ENCODE measurements at places on chromosomes 6 and 20.

DNA sequence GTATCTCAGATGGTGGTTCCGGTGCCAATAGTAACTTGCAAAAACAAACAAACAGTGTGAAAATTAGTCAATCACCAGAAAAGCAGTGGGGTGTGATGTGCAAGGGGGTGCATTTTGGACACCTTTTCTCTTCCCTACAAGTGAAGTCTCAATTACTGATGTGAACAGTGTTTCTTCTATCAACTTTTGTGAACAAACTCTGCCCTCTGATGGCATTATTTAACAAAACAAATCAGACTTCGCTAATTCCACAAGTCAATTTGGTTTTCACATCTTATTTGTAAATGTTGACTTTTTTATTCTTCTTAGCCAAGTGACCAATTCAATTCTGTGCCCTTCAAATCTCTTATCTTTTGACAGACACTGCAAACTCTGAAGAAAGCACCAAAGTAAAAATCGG, 212.2 kb downstream of the UST start:
- DNase-seq = no peak

DNA sequence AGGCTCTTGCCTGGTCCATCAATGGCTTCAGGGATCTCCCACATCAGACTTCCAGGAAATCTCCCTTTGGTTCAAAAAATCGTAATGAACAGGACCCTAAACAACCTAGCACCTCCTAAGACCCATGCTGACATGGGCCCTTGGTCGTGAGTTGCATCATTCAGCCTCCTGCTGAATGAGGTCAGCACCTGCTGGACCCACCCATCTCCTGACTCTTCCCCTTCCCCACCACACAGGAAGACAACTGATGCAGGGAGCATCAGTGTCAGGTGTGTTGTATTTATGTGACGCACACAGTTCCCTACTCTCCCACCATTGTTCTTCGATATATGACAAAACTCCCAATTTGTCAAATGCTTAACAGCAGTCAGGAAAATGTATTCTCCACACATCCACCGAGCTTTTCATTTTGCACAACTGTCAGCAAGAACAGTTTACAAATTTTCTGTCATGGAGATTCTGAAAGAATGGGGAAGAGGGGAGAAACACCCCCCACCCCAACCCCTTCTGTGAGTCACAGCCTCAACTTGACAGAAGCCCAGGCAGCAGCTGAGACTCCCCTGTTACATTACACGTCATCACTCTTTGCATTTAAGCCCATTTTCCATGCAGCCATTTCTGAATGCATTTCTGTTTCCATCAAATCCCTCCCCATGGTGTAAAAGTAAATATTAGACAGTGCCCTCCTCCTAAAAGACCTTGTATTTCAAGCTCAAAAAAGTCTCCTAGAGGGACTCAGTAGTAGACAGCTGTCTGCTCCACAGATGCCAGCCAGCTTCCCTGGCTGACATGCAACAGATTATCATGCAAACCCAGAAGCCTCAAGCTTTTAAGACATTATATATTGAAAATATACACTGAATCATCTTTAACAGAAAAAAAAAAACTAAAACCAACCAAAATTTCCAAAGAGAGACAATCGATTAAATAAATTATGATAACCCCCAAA, 577.5 kb downstream of the PTPRT start:
- DNase-seq = no peak

GRCh38 chr6:130303431-130303830, 62.4 kb upstream of the TMEM200A start:
- no peak for DNase-seq

GRCh38 chr6:11727998-11728961, 50.3 kb downstream of the ADTRP start:
- no peak for DNase-seq

- no peak for DNase-seq
These were observed 16.4 kb upstream of the UQCC2 start for GRCh38 chr6:33727932-33728331.

GRCh38 chr6:17439243-17439993, 46.0 kb downstream of the CAP2 start:
- no peak for DNase-seq

GRCh38 chr6:95725344-95725743, 148.0 kb downstream of the MANEA start:
- no peak for DNase-seq

GRCh38 chr6:84007871-84008270, 25.7 kb upstream of the MRAP2 start:
- no peak for DNase-seq

DNA sequence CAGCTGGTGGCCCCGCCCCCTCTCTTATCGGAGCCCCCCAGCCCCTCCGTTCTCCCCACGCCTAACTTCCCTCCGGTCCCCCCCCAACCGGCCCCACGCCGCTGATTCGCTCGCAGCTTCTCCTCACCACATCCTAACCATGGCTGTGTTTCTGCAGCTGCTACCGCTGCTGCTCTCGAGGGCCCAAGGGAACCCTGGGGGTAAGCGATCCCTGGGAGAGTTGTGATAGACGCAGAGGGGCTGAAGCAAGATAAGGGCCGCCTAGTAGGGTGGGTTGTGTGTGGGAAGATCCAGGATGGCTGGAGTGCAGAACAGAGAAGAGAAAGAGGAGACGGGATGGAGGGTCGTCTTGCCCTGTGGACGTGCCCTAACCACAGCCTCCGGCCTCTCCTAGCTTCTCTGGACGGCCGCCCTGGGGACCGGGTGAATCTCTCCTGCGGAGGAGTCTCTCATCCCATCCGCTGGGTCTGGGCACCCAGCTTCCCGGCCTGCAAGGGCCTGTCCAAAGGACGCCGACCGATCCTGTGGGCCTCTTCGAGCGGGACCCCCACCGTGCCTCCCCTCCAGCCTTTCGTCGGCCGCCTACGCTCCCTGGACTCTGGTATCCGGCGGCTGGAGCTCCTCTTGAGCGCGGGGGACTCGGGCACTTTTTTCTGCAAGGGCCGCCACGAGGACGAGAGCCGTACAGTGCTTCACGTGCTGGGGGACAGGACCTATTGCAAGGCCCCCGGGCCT, at the start of gene MPIG6B:
Gene MPIG6B (plus strand): TSS at position 129 of the 735 bp plus-strand sequence. CDS start 11 bp downstream, at position 140.
- DNase-seq = no peak

DNA sequence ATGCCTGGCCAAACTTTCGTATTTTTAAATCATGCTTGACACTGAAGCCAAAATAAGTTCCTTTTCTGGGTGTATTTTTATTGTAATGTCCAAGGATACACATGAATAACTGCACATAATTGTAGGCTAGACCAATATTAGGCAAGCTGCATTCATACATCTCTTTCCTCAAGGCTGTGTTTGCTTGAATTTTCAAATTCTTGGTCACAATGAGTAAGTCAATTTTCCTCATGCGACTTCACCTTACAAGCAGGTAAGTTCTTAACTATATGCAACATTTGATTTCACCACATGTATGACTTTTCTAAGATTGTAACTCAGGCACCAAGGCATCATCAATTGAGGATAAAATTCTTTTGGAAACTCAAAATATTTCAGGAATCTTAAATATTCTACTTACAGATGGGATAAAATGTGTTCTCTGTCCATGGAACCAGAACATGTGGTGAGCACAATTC, 112.4 kb upstream of the ZNF217 start:
- DNase-seq = no peak

GRCh38 chr6:3058957-3059356, 9.3 kb upstream of the RIPK1 start:
- no peak for DNase-seq

GRCh38 chr6:26613201-26613600, 16.4 kb downstream of the ABT1 start:
- no peak for DNase-seq

GRCh38 chr20:19909725-19910124, 107.4 kb upstream of the NAA20 start:
- DNase-seq = no peak

DNA sequence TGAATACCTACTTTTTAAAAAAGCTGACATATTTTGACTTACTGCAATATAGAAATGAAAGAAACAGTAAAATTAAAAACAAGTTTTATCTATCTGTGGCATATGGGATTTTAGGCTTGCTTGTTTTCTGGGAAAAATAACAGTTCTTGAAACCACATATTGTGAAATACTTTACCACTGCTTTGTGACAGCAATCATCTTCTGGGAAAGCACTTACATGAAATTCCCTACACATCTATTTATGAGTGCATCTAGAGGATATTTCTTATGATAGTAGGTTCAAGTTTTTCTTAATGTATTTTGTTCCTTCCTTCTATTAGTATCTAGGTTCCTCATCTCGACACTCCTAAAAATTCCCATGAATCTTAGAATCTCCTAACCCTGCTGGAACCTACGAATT, 75.2 kb downstream of the STXBP5 start:
- no peak for DNase-seq

GRCh38 chr20:10649080-10649796, 24.6 kb downstream of the JAG1 start:
- no peak for DNase-seq

DNA sequence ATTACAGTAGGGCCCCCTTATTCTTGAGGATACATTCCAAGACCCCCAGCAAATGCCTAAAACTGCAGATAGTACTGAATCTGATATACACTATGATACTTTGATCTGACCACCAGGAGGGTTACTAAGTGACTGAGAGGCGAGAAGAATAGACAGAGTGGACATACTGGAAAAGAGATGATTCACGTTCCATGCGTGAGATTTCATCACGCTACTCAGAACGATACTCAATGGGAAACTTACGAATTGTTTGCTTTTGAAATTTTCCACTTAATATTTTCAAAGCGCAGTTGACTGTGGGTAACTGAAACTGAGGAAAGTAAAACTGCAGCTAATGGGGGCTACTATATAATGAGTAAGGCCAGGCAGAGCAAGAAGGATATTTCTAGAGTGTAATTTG, 60.8 kb downstream of the STX11 start:
- DNase-seq = no peak

GRCh38 chr6:9943026-9943425, 471.8 kb downstream of the TFAP2A start:
- no peak for DNase-seq

DNA sequence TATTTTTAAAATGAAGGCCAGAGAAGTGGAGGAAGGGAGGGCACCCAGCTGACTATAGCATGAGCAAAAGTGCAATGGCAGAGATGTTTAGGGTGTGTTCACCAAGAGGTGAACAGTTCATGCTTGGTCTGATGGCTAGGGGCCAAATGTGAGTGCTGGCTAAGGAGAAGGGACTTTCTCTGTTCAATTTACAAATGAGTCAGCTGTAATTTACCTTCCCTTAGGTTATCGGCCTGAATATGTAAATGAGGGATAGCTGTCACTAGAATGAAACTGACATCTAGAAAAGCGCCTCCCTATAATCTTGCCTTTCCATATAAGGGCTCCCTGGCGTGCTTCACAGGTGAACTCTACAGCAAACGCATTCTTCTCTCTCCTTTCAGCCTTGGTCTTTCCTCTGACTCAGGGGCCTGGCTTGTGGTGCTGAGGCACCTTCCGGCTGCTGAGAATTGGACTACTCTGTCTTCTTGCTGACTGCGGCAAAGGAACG, 114.7 kb upstream of the BACH2 start:
- DNase-seq = peak; percentile 50

DNA sequence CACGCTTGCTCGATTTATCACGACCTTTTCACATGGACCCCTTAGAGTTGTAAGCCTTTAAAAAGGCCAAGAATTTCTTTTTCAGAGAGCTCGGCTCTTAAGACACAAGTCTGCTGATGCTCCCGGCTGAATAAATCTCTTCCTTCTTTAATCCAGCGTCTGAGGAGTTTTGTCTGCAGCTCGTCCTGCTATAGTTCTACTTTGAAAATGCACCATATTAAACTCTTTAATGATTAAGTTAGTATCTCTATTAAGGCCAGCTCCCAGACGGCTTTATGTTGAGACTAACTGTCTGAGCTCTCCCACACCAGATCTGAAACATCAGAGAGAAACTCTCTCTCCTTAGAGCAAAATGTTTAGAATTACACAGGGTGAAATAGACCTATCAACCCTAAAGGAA, 18.0 kb upstream of the GSTA3 start:
- DNase-seq = no peak

DNA sequence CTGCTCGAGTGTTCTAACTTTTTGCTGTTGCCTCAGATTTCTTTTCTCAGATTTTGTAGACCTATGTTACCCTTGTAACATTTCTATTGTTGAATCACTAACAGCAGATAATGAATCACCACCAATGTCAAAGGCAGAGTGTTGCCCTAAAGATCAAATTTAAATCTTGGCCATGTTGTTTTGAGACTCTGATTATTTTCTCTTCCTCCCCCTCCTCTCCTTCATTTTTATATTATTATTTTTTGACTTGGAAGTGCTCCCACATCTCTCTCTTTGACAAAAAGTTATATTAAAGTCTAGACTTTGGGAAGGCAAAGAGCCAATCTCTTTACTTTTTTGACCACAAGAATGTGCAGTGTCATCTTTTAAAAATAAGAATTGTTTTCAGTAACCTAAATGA, 422.7 kb downstream of the NKAIN2 start:
- no peak for DNase-seq

- DNase-seq = no peak
These were observed 61.0 kb downstream of the ARHGAP18 start for GRCh38 chr6:129648819-129649491.

DNA sequence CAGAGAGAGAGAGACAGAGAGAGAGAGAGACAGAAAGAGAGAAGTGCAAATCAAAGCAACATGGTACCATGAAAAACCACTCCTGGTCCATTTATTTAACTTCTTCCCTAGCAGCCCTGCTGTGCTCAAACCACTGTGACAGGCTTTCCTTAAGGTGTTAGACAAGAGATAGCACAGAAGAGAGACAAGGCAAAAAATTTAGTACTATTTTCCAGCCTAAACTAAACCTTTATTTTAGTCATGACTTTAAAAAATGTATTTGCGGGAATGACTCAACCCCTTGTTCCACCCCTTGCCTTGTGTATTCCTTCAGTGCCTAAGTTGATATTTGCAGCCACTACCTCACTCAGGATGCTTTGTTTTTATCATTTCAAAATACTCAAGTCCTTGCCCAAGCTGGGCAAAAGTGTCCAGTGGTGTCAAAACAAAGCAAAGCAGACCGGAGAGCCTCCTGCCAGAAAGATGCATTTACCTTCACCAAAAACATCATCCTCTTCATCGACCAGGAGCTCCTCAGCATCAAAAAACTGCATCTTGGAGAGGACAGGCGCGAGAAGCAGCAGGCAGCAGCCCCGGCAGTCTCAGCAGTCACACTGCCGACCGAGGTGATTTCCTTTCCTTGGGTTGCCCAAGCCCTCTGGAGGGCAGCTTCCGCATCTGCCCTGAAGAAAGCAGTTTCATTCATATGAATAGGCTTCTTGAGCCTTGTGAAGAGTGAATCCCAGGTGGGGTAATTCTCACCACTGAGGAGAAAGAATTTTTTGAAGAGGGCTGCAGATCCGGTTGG, at the start of gene RIPOR2:
Gene RIPOR2 (minus strand): TSS at position 595 of the 787 bp plus-strand sequence. CDS start 62 bp downstream, at position 533.
- DNase-seq = peak; percentile 73

DNA sequence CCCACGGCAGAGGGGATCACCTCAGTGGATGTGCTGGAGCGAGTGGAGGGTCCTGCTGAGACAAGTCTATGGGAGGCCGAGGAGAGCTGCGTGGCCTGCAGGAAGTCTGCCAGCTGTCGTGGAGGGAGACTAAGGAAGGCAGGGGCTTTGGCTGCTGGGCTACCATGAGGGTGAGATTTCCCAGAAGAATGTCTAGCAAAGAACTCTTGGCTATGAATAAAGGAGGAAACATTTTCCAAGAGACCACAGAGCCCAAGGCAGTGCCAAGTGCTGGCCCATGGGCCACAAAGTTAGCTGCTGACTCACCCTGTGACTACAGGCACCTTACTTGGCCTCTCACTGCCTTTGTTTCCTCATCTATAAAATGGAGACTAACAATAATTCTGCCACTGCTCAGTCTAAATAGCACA, 73.4 kb downstream of the PRDM1 start:
- no peak for DNase-seq

- DNase-seq = no peak
These were observed 69.9 kb downstream of the ASXL1 start for GRCh38 chr20:32427996-32428395.
